ENCODE measurements at places on chromosomes 6 and 20.

GRCh38 chr6:117089604-117090003 lies 175.8 kb upstream of the VGLL2 start:
- DNase-seq, result no peak

GRCh38 chr6:154461348-154461747 lies 49.1 kb downstream of the CNKSR3 start:
- DNase-seq, result no peak

- no peak for DNase-seq
These were observed 14.1 kb downstream of the C6orf141 start for GRCh38 chr6:49564552-49564951.

GRCh38 chr6:24882835-24883555 lies 52.8 kb downstream of the RIPOR2 start:
- no peak for DNase-seq

GRCh38 chr20:59785986-59786795 lies 147.2 kb downstream of the SYCP2 start:
- no peak for DNase-seq

GRCh38 chr6:140931581-140931980 lies 1201.1 kb upstream of the GJE1 start:
- DNase-seq, result no peak
